Stimulated activated CD8-positive, alpha-beta memory T cell treated with anti-CD3 and anti-CD28 coated beads, Interleukin-4, amount 100 ng/mL, for 1 hour (primary cell): ENCODE measurements at places on chromosomes 2 and 18.

DNA sequence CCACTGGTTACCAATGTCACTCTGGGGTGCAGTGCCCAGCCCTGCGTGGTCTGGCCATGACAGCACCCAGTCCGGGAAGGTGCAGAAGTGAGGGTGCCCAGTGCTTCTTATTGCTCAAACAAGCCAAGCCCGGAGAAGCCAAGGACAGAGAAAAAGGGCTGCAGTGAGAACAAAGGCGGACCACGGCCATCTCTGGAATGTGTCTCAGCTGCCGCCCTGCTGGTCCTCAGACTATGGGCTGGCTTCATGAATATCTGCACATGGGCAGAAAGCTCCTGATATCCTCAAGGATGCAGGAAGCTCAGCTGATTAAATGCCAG lies 28.7 kb downstream of the COPS9 start:
- no peak for DNase-seq

- no peak for DNase-seq
These were observed 28.2 kb downstream of the MYCN start for GRCh38 chr2:15968280-15969178.

DNA sequence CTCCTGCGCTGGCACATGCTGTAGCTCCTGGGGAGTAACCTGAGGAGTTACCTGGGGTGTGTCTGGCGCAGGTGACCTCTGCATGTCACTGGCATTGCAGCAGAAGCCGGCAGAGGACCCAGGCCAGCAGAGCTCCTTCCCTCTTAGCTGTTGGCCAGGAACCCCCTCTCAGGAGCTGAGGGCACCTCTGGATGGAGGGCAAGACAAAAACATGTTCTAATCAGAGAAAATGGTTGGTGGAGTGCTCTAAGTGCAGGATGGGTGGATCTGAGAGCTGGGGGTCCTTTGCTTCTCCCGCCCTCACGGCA lies 44.9 kb upstream of the SNTG2 start:
- DNase-seq, result no peak

DNA sequence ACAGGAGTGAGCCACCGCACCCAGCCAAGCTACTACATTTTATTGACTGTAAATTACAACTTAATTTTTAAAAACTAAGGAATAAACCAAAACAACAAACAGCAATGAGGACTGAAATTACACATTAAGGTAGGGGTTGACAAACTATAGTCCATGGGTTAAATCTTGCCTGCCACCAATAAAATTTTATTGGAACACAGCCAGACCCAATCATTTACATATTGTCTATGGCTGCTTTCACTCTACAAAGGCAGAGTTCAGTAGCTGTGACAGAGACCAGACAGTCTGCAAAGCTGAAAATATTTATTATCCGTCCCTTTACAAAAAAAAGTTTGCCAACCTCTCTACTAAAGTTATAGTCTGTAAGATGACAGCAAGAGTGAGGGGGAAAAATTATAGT lies 24.3 kb upstream of the UGP2 start:
- DNase-seq, result no peak

DNA sequence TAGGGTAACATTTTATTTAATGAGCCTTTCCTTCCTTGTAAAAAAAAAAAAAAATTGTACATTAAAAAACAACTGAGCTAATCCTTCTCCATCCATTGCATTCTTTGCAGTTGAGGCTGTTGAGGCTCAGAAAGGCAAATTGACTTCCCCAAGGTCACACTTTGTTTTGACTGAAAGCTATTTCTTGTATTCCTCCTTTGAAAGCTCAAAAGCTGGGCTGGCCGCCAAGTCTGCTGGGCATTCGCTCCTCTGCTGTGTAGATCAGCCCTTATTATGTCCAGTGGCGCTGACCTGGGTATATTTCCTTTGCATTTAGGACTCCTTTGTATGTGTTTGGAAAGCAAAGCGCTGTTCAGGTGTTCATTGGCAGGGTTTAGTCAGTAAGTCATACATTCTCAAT lies 44.0 kb downstream of the SGPP2 start:
- no peak for DNase-seq

DNA sequence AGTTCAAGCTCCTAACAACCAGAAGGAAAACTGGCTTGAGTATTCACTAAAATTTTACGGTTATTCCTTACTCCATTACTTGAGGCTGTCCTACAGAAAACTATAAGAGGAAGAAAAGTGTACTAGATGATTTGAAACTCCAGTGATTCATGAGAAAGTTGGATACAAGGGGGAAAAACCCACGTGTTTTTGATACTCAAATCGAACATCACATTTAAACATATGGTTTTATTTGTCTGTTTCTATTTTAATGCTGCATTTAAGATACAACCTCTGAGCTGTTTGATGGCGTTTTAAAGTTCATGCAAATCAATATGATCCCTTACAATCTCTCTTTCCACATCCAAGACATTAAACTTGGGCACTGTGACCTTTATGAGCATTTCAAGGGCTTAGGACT lies 125.1 kb upstream of the LMAN1 start:
- no peak for DNase-seq

GRCh38 chr2:75432761-75433361 lies 127.9 kb downstream of the EVA1A start:
- no peak for DNase-seq

DNA sequence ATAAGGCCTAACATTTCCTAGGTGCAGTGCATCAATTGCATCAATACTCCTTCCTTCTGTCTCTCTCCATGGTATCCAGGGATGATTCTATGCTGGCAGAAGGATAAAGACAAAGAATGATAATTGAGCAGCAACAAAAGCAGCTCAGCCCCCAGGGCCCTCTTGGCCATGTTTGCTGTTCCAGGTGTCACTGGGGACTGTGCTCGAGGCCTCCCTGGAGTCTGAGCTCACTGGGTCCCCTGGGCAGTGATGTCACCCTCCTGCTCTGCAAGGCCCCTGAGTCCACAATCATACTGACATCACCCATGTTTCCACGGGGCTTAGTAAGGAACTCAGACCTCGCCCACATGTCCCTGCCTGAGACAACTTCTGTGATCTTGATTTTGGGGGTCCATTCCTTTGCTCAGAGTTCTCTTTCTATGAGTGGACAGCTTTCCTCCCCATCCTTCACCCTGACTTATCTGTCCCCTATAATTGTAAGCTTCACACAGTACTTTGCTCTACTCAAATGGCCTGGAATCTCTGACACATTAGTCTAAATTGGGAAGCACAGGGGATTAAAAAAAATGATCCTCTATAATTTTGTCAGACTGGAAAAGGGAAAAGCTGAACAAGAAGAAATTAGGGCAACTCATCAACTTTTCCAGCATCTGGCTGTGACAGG lies 15.8 kb upstream of the EXOC6B start:
- DNase-seq, result no peak

- no peak for DNase-seq
These were observed 60.6 kb upstream of the CD28 start for GRCh38 chr2:203645831-203646230.

DNA sequence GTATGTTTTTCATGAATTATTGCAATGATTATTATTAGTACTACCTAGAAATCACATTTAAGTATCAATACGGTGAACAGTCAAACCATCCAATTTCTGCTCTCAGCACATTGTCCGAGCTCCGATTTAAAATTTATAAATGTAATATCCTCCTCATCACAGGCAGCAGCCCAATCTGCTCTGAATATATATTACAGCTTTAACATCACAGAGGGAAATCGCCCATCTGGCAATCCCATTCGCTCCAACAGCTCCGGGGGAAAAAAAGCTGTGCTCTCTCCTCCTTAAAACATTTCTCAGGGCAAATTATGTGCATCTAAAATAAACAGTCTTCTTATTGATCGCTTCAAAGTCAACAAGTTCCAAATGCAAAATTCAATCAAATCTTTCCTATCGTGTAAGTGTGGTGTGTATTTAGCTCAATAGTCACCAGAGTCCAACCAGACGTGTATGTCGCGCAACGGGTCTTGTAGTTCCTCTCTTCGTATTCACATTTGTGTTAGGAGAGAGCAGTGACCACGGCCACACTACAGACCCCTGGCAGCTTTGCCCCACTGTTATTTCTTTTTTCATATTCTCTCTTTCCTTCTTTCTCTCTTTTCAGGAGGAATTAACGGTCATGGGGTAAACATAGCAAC lies 2.4 kb downstream of the FIGN start:
- DNase-seq, result no peak
